Activated effector memory CD4-positive, alpha-beta T cell treated with Interleukin-2 at 50 U/mL for 16 hours (primary cell): ENCODE measurements at places on chromosomes 7 and 10.

DNA sequence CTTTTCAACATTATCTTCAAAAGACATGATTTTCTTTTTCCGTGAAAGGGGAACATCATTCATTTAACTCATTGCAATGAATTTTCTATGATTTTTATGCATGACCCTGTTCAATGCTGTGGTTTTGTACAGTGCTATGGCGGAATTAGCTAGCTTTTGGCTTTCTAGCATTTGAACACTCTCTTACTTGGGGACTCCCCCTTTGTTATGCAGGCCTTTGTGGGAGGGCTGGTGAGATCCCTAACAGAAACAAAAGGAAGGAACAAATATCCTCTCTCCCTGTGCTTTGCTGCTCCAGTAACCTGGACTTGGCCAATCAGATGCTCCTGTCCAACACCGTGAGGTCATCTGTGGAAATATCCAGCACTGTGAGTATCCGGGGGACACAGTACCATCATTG, 353.4 kb upstream of the FZD8 start:
- no peak for DNase-seq

DNA sequence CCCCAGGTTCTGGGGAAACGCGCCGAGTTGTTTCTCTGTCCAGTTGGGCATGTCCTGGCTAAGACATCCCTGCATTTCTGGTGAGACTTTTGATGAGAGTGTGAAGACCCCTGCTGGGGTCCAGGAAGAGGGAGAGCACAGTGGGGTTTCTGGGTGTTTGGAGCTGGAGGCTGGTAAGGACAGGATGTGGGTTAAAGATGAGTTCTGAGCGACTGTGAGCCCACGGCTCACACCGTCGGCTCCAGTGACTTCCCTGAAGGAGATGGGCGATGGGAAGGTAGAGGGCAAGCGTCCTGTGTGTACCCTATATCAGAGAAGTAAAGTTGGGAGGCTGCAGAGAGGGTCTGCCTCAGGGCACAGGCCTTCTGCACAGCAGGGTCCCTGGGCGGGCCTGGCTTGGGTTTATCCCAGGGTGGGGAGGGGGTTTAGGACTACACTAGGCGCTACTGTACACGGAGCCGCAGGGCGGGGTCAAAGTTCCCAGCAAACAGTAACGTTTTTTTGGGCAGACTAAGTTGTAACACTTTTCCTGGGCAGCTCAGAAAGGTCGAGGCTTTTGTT, 3.6 kb downstream of the EMX2 start:
- no peak for DNase-seq

DNA sequence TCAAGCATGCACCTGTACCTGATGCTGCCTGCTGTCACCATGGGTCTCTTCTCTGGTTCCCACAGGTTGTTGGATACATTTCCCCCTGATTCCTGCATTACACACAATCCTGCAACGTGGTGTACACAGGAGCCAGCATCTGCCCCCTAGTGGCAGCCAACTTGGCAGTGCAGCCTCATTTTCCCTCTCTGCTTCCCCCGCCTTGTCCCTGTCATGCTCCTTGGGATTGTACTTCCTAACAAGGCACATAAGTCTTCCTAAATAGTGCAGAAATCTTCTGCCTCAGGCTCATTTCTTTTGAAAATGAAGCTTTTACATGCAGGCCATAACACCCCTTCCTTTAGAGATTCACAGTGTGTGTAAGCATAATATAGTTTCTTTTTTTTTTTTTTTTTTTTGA, 387.5 kb downstream of the CCSER2 start:
- DNase-seq, result no peak

DNA sequence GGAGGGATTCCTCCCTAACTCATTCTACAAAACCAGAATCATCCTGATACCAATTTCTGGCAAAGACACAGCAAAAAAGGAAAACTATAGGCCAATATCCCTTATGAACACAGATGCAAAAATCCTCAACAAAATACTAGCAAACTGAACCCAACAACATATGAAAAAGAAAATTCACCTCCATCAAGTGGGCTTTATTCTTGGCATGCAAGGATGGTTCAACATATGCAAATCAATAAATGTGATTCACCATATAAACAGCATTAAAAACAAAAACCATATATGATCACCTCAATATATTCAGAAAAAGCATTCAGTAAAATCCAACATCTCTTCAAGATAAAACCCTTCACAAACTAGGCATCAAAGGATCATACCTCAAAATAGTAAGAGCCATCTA, 23.5 kb downstream of the SNX13 start:
- no peak for DNase-seq

GRCh38 chr10:127044186-127044585, 139.0 kb downstream of the DOCK1 start:
- DNase-seq, result no peak

DNA sequence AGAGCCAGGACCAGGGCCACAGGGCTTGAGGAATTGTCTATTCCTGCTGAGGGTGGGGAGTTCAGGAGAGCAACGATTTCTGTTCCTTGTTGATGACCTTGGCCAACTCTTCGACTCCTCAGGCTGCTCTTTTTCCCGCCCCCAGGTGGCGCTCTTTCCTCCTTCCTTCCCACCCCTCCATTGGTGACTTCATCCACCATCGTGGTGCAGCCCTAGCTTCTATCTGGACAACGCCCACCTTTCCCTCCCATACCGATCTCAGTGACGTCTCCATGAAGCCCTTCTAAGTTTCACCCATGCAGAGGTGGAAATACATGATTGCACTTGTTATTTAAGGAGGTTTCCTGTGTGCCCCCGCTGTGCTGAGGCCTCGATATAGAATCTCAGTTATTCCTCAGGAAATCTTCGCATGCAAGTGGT, 22.1 kb upstream of the CARD11 start:
- peak; percentile 40 for DNase-seq

DNA sequence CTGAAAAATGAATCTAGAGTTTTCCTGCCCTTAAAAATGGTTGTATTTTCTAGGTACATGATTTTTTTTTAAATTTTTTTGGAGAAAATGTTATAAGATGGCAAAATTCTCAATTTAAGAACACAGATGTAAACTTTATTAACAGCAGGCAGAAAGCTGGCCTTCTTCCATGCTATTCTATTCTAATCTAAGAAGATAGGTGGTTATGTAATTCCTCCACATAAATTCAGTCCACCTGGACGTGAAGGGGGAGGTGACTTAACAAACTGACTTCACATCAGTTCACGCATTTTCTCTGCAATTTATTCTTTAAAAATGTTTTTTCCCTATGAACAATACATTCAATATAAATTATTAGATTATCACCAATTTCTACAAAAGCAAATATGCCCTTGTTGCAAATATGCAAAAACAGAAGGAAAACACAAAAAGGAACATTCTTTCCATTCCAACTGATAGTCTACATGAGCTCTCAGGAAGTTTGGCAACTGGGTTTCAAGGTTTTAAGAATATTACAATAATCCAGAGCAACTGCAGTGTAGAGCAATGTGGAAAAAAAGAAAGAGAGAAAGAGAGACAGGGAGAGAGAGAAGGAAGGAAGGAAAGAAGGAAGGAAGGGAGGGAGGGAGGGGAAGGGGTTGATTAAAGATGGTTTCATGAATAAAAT, 76.8 kb downstream of the HIBADH start:
- no peak for DNase-seq

GRCh38 chr10:109019001-109019424, 904.3 kb downstream of the XPNPEP1 start:
- DNase-seq, result no peak

- DNase-seq, result no peak
Measured at GRCh38 chr10:74177140-74177677, 26.2 kb downstream of the ADK start.

GRCh38 chr10:8616166-8616565, 561.7 kb downstream of the GATA3 start:
- DNase-seq, result no peak

DNA sequence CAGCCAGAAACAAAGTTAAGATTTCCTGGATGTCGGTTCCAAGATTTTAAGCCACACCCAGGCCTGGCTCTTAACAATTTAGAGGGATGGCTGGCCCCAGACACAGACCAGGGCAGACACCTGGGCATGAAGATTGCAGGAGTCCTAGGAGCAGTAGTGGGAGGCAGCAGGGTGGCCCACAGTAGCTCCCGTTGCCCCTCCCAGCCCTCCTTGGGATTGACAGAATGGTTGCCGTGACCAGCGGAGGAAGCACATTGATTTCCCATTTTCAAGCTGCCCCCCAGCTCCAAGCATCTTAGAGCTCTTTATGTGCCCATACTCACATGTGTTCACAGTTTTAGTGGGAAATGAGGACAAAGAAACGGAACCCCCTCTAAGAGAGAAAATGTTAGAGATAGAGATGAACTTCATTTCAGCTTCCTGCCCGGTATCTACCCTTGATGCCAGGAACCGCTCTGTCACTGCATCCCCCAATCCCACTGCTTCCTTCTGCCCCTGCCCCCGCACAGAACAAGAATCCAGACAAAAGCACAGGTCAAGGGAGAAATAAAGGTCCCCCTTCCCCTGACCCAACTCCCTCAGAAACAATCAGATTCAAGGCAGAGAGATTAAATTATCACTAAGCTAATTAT, 101.1 kb downstream of the PLXNA4 start:
- DNase-seq, result no peak

GRCh38 chr10:31186225-31187000, 132.6 kb upstream of the ZEB1 start:
- DNase-seq, result no peak

DNA sequence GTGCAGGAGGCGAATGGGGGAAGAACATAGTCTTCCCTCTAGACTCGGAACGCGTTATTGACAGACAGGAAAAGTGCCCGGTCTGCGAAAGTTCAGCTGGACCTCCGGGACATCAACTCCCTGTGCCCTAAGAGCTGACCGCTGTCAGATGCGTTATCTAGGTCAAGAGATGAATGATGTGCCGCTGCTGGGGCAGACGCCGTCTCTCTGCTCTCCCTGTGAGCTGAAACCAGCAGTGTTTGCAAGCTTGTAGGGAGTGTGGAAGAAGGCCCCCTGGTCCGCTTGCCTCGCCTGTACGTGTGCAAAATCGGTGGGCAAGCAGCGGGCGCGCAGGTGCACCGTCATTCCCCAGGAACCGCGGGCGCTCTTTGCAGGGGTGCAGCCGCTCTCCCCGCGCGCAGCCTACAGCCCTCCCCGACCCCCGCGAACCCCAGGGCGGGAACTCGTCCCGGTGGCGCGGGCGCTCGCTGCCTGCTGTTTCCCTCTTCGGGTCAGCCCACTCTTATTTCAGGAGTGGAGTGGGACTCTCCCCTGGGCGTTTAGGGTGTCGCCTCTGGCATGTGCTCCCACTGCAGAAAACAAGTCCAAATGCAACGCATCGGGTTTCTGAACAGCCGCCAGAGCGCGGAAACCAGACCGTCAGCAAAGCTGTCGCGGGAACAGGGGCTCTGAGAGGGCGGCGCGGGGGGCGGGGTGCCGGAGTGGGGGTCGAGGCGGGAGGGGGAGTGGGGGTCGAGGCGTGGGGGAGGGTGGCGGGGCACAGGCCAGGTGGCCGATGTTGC, 1.8 kb upstream of the PFKFB3 start:
- DNase-seq, result peak; percentile 22

GRCh38 chr7:37683246-37684120, at the start of gene GPR141:
GPR141 (plus strand) TSS chr7:37683766; CDS start chr7:37740394, 56,628 bp downstream.
- DNase-seq, result no peak

GRCh38 chr10:102923601-102924000, 5.5 kb downstream of the CNNM2 start:
- no peak for DNase-seq

DNA sequence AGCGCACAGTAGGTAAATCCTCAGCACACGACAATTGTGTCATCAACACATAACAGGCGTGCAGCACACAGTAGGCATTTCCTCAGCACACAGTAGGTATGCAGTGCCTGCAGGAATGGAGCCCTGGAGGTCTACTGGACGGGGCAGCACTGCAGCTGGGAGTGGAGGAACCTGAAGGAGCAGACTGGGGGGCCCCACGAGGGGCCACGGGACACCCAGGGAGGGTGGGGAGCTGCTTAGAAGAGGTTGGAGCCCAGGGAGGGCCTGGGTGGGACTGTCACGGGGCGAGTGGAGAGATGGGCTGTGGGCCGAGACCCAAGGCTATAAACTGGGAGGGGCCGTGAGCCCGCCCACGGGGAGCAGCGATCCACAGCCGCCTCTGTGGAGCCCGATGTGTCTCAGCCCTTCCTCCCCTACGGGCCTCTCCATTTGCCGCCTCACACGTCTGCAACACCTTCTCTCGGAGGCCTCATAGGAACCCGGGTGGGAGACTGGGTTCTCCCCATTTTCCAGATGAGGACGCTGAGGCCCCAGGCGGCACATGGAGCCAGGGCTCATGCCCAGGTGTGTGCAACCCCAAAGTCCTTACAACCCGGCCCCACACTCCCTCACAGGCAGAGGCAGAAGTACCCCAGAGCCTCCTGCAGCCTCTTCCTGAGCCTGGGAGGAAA, 101.5 kb downstream of the MICALL2 start:
- no peak for DNase-seq

DNA sequence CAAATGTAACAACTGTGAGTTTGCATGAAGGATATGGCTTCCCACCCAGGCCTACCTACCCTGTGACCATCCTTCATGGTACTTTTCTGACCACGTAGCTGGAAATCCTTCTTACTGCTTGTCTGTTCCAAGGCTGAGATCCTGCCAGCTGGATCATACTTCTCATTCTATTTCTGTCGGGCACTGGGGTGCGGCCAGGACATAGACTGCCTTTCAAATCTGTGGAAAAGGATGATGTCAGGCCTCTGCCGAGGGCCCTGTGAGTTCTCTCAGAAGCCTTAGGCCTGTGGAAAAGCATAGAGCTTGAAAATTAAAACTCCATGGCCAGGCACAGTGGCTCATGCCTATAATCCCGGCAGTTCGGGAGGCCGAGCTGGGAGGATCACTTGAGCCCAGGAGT, 10.0 kb downstream of the VWC2 start:
- no peak for DNase-seq

GRCh38 chr10:61655335-61655851, 7.3 kb upstream of the CABCOCO1 start:
- no peak for DNase-seq

DNA sequence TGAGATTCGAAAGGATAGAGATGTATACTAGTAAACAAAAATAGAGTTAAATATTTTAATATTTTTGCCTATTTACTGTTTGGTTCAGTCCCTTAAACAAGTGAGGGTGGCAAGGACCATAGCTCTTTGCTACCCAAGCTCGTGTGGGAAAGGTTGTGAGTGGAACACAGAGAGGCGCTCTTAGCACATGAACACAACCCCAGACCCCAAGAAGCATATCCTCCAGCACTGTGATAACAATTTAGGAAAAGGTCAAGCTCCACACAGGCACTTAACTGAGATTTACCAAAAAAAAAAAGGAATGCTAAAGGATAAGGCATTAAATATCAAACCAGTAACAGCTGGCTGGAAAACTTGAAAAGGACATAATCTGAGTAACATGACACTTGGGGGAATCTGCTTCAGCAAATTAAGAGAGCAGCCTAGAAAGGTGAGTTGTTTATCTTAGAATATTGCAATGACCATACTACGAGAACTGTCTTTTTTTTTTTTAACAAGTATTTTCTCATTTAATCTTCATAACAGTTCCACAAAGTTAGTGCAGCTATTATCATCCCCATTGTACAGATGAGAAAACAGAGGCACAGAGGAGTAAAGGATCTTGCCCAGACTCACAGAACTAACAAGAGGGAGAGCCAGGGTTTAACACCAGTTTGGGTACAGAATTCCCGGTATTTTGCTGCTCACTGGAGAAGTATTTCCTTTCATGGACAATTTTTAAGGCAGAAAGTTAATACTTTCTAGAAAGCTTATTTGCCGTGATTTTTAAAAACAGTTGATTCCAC, 303.5 kb upstream of the AOAH start:
- DNase-seq, result no peak
